ENCODE measurements at places on chromosomes 16 and 17.

DNA sequence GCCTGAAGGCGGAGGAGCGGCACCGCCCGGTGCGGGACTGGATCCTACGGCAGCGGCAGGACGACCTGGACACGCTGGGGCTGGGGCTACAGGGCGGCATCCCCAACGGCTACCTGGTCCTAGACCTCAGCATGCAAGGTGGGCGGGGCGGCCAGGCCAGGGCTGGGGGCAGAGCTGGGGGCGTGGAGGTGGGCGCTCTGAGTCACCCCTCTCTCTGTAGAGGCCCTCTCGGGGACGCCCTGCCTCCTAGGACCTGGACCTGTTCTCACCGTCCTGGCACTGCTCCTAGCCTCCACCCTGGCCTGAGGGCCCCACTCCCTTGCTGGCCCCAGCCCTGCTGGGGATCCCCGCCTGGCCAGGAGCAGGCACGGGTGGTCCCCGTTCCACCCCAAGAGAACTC lies 7.9 kb downstream of the MSLN start:
- DNase-seq: no peak

- no peak for DNase-seq
Measured at GRCh38 chr16:50473356-50473945, 74.7 kb upstream of the NKD1 start.

- no peak for DNase-seq
Measured at GRCh38 chr16:62927122-62927521, 890.9 kb upstream of the CDH8 start.

DNA sequence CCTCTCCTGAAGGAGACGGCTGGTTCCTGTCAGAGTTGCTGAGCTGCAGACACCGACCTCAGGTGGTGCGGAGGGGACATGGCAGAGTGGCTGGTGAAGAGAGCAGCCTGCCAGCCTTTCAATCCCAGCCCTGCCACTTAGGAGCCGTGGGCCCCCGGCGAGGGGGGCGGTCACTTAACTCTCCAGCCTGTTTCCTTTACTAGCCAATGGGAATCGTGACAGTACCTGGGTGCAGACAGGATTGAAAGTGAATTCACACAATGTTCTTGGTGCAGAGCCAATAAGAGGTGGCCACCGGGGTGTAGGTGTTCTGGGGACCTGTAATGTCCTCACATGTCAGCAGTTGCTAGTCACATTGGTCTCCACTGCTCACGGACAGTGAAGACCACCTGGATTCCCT lies 13.5 kb downstream of the ACE start:
- DNase-seq: no peak

DNA sequence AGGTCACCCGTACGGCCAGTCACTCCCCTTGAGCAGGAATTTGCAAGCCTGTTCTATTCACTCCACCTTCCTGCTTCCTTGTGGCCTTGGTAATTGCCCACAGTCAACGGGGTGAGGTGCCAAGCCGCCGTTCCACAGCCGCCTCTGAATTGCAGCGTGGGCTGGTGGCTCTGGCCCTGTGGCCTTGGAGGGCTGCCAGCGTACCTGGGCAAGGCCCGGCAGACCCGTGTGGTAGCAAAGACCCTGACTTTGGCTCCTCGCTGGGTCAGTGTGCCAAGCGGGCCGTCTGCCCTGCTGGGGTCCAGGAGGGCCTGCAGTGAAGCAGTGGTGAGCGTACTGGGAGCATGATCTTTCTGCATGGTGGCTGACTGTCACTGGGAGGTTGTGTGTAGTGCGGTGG lies 3.6 kb downstream of the BANP start:
- DNase-seq: peak; percentile 48

GRCh38 chr16:56263711-56264608 lies 72.7 kb downstream of the GNAO1 start:
- no peak for DNase-seq

DNA sequence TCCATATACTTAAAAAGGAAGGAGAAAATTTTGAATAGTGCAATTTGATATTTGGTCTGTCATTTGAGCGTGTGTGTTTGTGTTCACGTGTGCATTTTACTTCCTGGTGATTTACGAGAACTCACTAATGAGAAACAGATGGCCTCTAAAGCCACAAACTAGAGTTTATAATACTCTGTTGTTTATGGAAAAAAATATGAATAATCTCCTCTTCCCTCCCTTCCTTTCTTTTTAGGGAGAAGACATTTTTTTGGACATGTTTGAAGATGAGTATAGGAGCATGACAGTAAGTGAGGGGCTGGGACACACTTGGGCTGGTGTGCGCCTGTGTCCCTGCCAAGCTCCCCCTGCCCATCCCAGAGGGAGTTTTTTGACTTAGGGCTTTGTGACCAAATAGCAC lies 102.7 kb downstream of the CLEC16A start:
- no peak for DNase-seq

GRCh38 chr16:5465714-5466113 lies 368.1 kb upstream of the EEF2KMT start:
- DNase-seq: no peak

DNA sequence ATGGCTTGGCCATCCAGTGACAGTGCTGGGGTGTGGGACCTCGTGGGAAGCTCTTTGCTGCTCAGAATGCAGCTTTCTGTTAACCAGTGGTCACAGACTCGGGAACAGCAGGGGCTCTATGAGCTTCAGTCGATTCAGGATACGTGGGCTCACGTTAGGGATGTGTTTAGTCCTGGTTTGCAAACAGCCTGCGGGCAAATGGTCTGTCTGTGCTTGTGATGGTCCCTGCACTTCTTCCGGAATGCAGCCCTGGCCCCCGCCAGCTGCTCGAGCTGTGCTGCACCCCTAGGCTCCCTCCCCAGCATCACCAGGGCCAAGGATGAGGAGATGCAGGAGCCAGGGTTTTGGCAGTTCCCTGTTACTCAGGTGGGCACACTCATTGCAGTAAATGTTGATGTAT lies 172.8 kb upstream of the CHMP6 start:
- DNase-seq: no peak

DNA sequence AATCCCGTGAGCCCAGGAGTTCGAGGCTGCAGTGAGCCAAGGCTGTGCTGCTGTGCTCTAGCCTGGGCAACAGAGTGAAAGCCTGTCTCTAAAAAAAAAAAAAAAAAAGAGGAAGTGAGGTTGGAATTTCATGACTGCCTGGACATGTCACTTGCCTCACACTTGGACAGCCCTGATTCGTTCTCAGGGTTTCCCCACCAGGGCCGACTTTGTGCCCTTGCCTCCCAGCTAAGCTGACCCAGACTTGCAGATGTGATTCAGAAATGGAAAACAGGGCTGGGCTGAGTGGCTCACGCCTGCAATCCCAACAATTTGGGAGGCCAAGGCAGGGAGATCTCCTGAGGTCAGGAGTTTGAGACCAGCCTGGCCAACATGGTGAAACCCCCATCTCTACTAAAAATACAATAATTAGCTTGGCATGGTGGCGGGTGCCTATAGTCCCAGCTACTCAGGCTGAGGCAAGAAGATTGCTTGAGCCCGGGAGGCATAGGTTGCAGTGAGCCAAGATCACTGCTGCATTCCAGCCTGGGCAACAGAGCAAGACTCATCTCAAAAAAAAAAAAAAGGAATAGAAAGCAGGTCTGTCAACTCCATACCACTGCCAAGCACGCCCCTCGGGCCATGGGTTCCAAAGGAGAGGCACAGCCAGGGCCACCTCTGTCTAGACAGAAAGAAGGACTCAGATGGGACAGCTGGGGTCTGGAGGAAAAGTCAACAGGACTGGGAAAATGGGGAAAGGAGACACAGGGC lies 46.9 kb downstream of the SOCS1 start:
- DNase-seq: no peak

GRCh38 chr17:72884066-72884465 lies 208.4 kb downstream of the SLC39A11 start:
- DNase-seq: no peak

- DNase-seq: no peak
Measured at GRCh38 chr17:32266389-32267301, 1.0 kb downstream of the RHBDL3 start.

Measured in left colon (tissue), 2 donors.